ENCODE measurements at places on chromosomes 11 and 22. TPM values are rescaled to one million over a fixed set of nuclear protein-coding genes. Genes with fewer than 3 reads are reported as not detected.

Gene KDM4E
- total RNA-seq, result not detected

Gene UBQLNL
- 0.13 TPM for total RNA-seq

Gene RAC2
- 321 TPM for total RNA-seq

GRCh38 chr22:36773935-36774334 lies 2.0 kb downstream of the IFT27 start:
- peak; percentile 31 for DNase-seq

Gene OR2AG1
- total RNA-seq, result not detected

- DNase-seq, result no peak
Measured at GRCh38 chr11:114359342-114359741, 41.0 kb downstream of the C11orf71 start.

DNA sequence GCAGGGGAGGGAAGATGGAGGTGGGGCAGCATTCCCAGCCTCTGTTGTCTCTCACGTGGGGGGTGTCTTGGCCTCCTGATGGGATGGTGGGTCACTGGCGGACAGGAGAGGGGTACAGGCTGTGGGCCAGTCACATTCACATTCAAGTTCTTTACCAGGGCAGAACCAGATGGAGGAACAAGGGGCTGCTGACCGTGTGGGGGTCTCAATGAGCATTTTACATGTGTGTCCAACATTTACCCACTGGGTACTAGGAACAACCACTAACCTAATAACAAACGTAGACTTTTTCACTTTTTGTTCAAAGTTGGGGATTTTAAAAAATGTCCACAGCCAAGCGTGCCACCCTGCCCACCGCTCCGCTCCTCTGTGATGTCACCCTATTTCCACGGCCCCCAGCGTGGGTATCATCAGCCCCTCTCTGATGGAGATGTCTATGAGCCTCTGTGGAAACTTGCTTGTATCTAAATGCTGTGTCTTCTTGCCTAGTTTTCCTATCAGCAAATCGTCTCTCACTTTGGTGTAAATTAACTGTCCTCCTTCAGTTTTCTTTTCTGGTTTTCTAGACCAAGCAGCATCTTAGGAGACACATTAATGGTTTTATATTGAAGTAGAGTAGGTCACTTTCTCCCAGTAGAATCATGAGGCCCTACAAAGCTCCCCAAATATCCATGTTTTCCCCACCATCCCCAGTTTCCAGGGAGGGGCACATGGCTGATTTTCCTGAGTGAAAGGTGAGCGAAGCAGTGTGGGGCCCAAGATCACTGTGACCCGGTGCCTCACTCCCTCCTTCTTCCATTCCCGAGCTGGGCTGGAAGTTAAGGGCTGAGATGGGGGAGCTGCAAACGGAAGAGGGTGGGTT lies 936.7 kb downstream of the BRD1 start:
- no peak for DNase-seq

DNA sequence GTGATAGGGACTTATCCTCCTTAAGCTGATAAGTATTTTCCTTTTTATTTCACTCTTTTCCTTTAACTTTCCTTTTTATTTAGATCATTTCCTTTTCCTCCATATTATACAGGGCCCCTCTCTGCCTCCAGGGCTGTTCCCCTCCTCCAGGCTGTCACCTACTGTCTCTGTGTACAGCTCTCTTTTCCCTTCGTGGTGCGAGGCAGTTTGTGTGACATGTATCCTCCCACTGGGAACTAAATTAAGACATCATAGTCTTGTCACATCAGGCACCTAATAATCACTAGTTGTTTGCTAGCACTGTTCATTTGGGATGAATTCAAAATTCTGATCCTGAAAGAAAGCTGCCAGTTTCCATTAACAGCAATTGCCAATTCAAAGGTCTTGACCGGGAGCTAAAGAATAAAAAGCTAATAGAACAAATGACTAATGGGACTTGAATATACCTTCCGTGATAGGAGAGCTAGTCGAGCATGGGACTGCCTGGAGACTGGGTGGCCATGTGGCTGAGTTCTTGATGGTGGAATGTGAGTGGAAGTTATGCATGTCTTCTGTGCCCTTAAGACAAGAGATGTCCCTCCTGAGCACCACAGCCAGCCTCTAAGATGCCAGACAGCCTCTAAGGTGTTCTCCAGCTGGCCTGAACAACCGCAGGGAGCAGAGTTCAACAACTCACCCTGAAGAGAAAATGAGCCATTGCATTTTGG lies 77.7 kb upstream of the LRRC55 start:
- DNase-seq, result no peak

- peak; percentile 66 for DNase-seq
Measured at GRCh38 chr11:72411623-72412419, 22.5 kb downstream of the CLPB start.

Gene ALKBH8
- 16.8 TPM for total RNA-seq

GRCh38 chr11:84194696-84195095 lies 908.5 kb upstream of the CCDC90B start:
- DNase-seq, result no peak

Gene PHLDA2
- total RNA-seq, result 0.50 TPM

DNA sequence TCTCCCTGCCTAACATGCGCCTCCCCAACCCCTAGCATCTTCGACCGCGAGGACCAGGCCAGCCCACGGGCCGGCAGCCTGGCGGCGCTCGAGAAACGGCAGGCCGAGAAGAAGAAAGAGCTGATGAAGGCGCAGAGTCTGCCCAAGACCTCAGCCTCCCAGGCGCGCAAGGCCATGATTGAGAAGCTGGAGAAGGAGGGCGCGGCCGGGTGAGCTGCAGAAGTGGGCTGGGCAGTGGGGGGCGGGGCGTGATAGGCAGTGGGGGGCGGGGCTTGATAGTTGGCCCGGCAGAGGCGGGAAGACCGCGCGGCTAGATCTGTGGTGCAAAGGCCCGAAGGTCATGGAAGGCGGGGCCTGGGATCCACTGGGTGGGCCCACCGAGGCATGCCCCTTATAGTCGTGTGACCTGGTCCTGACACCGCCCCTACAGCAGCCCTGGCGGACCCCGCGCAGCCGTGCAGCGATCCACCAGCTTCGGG lies 8.7 kb downstream of the SELENOM start:
- no peak for DNase-seq

Gene FADD
- total RNA-seq, result 32.9 TPM

Gene NRIP3
- total RNA-seq, result not detected

DNA sequence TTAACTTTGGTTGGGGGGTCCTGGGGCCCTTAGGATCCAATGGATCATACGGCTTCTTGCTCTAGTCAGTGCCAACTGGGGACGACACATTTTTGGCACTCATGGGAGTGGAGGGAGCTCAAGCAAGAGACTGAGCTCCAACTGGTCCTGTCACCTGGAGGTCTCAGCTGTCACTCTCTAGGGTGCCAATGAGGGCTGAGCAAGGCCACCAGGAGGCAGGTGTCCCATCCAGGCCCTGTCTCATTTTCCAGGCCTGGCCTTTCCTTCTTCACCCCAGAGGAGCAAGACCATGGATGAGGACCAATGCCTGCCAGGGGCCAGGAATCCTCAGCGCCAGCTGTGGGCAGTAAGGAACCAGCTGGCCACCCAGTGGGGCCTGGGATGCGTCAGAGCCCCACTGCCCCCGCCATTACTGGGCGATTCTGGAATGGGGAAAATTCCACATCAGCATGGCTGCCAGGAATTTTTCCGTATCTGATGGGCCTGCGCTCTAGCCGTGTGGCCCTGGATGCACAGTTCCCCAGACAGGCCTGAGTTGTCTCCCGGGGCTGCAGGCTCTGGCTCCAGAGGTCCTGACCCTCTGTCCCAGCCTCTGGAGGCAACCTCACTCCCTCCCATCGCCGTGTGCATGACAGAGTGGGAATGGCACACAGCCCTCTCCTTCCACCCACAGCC lies 669 bp upstream of the GAL3ST1 start:
- no peak for DNase-seq

DNA sequence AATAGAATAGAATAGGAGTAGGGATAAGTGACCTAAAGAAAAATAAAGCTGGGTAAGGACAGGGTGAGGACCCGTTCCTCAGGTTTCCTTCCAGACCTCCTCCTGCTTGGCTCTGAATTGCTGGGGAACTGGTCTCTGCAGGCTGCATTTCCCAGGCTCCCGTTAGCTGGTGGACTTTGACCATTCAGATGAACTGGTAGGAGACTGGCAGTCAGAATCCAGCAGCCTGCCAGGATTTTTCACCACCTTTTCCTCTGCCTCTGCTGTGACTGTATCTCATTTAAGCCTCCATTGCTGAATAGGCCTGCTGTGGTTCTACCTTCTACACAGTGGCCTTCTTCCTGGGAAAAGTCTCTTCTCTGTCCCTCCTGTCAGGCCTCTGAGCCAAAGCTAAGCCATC lies 24.6 kb upstream of the SMPD1 start:
- no peak for DNase-seq

GRCh38 chr11:14618060-14618459 lies 25.5 kb upstream of the PDE3B start:
- DNase-seq, result no peak

Gene POU2AF2
- not detected for total RNA-seq

DNA sequence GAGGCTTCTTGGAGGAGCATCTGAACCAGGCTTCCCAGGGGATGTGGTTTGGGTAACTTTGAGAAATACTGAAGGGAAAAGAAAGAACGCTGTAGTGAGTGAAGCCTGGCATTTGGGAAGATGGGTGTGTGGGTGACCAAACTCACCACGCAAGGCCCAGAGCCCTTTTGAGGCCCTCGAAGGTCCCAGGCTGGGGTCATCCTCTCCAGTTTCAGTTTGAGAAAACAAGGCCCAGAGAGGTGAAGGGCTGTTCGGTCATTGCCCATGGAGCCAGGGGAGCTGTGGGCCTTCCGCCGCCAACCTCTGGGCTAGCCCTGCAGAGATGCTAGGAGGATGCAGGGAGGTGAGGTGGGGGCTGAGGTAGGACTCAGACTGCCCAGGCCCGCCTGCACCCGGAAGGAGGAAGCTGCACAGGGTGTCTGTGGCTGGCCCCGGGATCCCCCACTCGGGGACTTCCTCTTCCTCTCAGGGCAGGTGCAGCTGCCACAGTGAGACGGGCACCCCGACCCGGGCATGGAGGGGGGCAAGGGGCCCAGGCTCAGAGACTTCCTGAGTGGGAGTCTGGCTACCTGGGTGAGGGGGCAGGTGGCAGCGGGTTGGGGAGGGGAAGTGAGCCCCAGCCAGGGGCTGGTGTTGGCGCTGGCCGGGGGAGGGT lies at the start of gene CCDC88B:
Gene CCDC88B (plus strand): TSS at position 451 of the 655 bp plus-strand sequence. CDS start 63 bp downstream, at position 514.
- peak; percentile 92 for DNase-seq

- DNase-seq, result no peak
Measured at GRCh38 chr22:44870021-44870420, 117.6 kb downstream of the ARHGAP8 start.

DNA sequence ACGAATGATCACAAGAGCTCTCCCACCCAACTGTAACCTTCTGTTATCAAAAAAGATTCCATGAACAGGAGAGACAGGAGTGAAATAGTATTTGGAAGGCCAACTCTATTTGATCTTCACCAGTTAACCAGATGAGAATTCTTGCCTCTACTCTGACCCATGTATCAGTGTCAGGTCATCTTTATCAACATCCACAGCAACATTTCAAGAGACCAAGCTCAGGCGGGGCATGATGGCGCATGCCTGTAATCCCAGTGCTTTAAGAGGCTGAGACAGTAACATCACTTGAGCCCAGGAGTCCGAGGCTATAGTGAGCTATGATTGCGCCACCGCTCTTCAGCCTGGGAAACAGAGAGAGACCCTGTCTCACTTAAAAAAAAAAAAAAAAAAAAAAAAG lies 62.3 kb downstream of the GAB2 start:
- DNase-seq, result no peak

- no peak for DNase-seq
Measured at GRCh38 chr11:116169776-116170175, 603.0 kb downstream of the BUD13 start.

DNA sequence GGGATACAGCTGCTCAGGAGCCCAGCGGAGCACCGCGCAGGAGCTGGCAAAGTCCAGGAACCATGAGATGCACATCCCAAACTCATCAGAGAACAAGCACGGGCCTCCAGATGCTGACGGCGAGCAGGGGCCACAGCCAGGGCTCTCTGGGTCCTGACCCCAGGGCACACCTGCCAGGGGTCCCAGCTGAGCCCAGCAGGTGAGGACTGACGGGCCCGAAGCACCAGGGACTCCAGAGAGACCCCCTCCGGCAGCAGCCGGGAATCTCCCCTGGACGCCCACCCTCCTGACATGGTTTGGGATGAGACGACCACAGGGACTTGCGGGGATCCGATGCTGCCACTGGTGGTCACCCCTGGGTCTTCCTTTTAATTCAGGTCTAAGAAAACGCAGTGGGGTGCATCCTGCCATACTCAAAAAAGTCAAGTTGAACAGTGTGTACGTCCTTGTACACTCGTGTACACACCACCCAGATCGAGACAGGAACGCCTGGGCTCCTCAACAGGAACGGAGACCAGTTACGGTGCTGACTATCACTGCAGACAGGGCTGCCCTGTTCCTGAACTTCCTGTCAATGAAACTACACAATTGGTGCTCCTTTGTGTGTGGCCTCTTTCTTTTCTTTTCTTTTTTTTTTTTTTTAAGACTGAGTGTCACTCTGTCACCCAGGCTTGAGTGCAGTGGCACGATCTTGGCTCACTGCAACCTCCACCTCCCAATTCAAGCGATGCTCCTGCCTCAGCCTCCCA lies 21.9 kb downstream of the TTLL8 start:
- DNase-seq, result no peak

GRCh38 chr11:86067851-86068137 lies 1.1 kb downstream of the PICALM start:
- DNase-seq, result no peak

DNA sequence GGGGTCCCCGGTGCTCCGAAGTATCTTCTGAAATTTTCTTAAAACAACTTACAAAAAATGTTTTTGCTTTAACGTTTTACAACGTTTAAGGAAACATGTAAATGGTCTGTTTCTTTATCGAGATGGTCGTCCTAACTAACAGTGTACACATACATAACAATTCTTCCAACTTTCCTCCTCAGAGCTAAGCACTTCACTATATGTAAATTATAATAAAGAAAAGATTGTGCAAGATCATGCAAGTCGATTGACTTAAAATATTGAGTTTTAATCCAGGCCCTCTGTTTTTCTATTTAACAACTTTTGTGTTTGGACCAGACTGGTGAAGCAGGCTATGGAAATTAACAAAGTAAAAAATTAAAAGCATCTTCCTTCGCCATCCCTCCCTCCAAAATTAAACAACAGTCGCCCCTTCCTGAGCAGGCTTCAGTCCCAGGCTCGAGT lies 4.9 kb downstream of the ALX4 start:
- no peak for DNase-seq

GRCh38 chr11:46570790-46571398 lies 22.9 kb downstream of the AMBRA1 start:
- no peak for DNase-seq

GRCh38 chr11:64185175-64185692 lies 737 bp upstream of the STIP1 start:
- DNase-seq, result peak; percentile 55

DNA sequence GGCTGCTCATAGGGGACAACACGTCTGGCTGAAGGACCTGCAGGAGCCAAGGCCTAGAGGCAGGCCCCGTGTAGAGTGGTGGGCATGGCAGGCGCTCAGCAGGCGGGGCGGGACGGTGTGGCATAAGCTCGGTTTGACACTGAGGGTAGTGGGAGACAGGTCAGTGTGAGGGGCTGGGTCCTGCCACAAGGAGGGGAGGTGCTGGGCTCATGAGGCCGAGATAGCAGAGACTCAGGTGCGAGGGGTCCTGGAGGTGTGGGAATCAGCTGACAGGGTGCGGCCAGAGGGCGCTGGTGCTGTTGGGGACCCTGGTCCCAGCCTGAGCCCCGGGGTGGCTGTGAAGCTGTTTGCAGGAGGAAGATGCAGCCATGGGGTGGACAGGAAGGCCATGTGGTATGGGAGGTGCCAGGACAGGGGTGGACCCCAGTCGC lies 6.7 kb downstream of the SLC22A12 start:
- DNase-seq, result no peak

Gene MPZL3
- 6.9 TPM for total RNA-seq

Gene USP47
- 39.4 TPM for total RNA-seq

Gene TRIM49D2
- not detected for total RNA-seq

Gene ARSA
- total RNA-seq, result 34.4 TPM

All from OCI-LY7 (cell line).